ENCODE measurements at places on chromosomes 4 and X.

- no peak for DNase-seq
These were observed 3.4 kb downstream of the SPATA4 start for GRCh38 chr4:176191974-176192373.

DNA sequence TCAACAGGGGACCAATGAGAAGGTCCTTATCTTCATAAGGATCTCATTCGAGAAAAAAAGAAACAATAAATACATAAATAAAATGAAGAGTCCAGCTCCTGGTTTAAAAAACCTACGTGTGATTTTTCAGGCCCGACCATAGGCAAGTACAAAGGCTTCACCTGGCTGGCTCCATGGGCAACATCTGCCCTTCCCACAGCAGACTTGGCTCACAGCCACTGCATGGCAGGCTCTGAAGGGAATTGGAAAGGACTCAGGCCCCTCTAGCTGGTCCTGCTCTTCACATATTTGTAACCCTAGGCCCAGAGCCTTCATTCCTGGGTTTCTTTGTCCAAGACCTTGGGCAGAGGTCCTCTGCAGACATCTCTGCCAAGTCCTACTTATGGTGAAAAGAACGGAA is 228.1 kb downstream of the QDPR start:
- DNase-seq: no peak

DNA sequence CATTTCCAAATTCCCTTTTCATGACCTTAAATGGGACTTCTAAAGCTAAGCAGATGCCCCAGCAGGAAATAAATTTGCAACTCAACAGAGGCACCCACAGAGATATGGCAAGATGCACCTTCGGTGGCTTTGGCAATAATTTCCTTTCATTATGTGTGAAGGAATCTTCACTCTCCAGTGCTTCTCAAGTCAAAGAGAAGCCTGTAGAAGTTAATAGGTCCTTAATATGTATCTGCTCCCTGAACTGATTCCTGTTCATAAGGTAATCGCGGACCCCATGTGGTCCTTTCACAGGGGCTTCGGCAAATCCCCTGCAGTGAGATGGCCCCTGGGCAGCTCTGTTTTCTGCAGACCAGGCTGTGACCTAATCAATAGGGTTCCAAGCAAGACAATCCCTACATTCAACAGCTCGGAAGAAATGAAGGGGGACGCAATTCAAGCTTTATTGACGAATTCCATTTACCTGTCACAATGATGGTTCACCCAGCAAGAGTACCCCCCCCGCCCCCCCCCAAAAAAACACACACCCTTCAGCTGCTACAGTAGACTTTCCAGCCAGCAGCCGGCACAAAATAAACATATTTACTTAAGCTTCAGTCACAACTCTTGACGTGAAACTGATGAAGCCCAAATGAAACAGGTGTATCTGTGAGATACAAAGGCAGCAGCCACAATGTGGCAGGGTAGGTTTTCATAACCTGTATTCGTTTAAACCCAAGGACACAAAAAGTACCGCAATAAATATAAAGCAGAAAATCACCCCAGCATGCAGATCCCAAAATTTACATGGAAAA is 35.3 kb downstream of the FAT1 start:
- no peak for DNase-seq

GRCh38 chr4:2790583-2791517 is 2.0 kb upstream of the SH3BP2 start:
- no peak for DNase-seq

GRCh38 chr4:144985531-144985930 is 112.5 kb downstream of the ANAPC10 start:
- DNase-seq: no peak

GRCh38 chrX:78029663-78030062 is 60.2 kb upstream of the PGAM4 start:
- no peak for DNase-seq

DNA sequence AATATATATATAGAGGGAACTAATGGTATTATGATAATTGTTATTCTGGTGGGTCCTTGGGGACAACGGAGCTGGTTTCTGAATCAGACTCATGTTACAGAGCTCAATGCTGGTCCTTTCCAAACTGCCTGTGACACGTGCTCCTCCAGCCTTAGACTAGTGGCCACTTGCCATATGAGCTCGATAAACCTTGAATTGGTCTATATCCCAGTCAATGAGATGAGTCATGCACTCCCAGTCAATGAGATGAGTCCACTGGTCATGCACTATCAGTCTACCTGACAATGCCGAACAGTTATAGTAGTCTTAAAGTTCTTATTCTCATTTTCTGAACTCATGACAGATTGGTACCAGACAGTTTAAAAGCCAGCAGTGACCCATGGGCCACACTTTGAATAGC is 325.2 kb downstream of the LDB2 start:
- no peak for DNase-seq

DNA sequence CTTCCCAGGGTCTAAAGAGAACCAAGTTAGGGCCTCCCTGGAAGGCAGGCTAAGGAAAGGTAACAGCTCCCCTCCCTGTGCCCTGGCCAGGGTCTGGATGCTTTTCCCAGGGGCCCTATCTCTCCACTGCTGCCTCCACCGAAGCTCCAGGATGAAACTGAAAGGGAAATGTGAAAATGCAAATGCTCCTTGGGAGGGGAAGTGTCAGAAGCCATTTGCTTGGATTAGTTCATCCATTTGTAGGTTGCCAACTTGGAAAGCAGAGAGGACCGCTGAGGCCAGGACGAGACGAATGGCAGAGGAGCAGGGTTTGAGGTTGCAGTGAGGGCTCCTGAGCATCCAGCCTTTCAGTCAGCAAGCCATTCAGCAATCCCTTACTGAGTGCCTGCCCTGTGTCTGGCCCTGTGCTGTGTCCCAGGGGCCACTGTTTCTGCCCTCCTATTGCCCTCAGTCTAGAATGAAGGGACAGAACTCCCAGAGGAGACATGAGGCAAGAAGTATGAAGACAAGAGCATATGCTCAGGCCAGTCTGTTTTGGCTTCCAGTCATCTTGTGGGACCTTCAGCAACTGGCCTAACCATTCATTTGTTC is 45.9 kb upstream of the PGRMC1 start:
- no peak for DNase-seq

GRCh38 chr4:89496851-89497250 is 189.3 kb upstream of the GPRIN3 start:
- DNase-seq: no peak

DNA sequence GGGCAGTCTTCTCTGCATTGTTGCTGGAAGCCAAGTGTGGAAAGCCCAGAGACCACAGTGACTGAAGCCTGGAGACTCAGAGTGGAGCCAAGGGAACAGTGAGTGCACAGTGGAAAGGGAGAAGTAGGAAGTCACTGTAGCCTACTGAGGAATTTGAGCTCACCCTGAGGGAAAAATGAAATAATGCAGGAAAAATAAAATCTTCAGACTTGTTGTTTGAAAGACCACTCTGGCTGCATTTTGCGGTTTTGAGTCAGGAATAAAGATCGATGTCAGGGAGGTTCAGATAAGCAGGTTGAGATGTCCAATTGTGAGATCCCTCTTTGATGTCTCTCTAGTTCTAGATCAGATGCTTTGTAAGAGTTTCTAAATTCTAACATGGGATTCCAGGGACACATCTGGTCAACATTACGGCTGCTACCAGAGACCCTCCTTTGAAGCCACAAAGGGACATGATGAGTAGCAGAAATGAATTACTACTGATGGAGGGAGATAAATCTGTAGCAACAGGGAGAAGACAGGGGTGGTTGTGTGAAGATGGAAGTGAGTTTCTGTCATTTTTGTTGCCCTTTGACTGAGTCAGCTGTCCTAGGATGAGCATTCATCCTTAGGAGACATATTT is 8.4 kb downstream of the ADH4 start:
- DNase-seq: no peak

GRCh38 chr4:82320351-82320750 is 53.4 kb downstream of the HNRNPD start:
- DNase-seq: no peak

DNA sequence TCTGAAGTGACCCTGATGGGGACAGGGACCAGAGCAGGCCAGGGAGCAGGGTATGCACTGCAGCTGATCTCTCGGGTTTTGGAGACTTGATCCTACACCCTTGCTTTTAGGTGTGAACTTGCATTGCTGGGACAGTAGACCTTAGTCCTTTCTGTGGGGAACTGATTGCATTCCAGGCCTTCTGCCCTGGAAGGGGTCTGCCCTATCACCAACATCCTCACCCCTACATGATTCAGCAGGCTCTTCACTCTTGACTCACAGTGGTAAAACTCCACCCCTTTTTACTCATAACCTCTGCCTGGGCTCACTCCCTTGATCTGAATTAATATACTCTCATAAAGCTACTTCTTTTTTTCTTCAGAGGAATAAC is 6.6 kb upstream of the DDX60L start:
- DNase-seq: no peak

- no peak for DNase-seq
These were observed 352.6 kb downstream of the NR3C2 start for GRCh38 chr4:148089624-148090023.

GRCh38 chr4:2040391-2041238 is 18.5 kb upstream of the NAT8L start:
- no peak for DNase-seq

DNA sequence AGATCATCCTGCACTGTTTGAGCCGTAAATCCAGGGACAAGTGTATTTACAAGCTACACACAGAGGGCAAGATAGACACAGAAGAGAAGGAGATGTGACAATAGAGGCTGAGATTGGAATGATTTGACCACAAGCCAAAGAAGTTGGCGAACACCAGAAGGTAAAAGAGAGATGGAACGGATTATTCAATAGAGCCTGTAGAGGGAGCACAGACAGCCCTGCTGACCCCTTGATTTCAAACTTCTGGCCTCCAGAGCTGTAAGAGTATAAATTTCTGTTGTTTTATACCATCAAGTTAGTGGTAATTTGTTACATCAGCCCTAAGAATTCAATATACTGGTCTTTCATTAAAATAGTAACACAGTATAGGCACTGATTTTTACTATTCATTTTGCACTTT is 447.8 kb downstream of the FAT4 start:
- DNase-seq: no peak

GRCh38 chr4:36944232-36944631 is 300.3 kb upstream of the NWD2 start:
- no peak for DNase-seq

DNA sequence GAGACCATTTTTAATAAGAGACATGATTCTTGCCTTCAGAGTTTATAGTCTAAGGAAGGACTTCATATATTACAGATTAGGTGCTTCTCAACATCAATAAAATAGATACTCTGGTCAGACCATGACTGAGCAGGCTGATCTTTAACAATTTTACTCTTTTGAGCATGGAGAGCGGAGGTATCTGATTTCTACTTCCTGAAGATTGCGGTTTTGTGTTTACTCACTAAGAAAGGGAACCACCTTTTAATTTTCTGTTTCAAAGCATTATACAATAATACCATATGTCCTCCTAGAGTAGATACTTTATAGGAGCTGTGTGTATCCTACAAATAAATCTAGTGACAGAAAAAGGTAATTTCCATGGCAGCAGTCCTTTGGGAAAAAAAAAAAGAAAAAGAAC is 12.5 kb downstream of the MORC4 start:
- DNase-seq: no peak

DNA sequence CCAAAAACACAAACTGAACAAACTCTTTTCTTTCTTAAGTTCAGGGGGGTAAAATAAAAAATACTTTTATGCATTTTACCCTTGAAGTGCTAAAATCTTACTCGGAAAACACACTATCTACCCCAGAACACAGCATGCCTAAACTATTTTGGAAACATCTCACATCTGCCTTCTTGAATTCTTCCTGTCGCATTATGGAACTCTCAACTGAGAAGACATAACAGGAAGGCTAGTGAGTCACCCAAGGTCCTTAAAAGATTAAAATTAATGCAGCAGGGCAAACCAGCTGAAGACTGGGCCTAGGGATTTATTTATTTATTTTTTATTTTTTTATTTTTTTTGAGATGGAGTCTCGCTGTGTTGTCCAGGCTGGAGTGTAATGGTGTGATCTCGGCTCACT is 208.2 kb downstream of the APBB2 start:
- no peak for DNase-seq

DNA sequence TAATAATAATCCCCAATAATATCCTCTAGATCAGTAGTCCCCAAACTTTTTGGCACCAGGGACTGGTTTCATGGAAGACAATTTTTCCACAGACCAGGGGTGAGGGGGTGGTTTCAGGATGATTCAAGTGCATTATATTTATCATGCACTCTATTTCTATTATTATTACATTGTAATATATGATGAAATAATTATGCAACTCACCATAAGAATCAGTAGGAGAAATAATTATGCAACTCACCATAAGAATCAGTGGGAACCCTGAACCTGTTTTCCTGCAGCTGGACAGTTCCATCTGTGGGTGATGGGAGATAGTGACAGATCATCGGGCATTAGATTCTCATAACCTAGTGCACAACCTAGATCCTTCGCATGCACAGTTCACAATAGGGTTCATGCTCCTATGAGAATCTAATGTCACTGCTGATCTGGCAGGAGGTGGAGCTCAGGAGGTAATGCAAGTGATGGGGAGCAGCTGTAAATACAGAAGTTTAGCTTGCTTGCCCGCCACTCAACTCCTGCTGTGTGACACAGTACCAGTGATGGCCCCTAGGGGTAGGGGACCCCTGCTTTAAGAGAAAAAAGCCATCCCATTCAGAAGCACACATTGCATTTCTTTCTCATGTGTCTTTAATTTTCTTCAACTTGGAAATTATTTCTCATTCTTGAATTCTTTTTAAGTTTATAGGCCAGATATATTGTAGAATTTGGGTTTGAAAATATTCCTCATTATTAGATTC is 16.0 kb upstream of the SH3RF1 start:
- DNase-seq: no peak

GRCh38 chr4:186723292-186724057 is at the start of gene FAT1:
FAT1 (minus strand) TSS chr4:186723856; CDS start chr4:186709827, 14,029 bp downstream.
- DNase-seq: no peak

- no peak for DNase-seq
These were observed 169.7 kb downstream of the TMEM47 start for GRCh38 chrX:34487364-34487763.

DNA sequence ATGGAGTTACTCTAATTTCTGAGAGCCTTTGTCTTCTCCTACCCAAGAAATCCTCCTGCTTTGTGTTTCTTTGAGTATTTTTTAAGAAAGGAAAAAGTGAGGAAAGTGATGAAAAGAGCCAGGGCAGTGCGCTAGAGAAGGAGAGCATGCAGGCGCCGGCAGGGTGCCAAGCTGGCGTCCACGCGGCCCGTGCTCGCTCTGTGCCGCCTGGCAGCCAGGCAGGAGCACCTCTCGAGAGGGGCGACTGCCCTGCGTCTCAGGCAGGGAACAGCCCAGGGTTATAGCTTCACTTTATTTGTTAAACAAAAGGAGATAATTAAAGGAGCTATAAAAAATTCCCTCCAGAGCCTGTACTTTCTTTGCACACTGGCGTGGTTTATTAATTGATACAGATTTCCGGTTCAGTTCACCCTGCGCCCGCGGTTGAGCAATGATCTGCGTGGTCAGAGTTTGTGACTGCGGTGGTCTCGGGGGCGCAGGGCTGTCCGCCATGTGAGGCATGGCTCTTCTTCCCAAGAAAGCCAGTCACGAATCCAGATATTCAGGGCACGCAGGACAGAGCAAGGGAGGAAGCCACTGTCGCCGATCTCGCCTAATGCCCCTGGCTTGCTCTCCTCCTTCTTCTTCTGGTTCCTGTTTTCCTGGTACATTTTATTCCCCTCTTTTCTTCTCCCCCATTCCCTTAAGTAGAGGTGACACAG is 110.8 kb upstream of the PAQR3 start:
- DNase-seq: no peak

GRCh38 chrX:41389311-41389888 is 55.4 kb downstream of the DDX3X start:
- DNase-seq: no peak

GRCh38 chrX:72399816-72400215 is 94.1 kb upstream of the CITED1 start:
- no peak for DNase-seq

GRCh38 chr4:158906073-158906472 is 137.2 kb downstream of the FNIP2 start:
- peak; percentile 11 for DNase-seq
